ENCODE measurements at places on chromosomes 12 and 14.
A peak's percentile ranks its signal among the peaks of the same experiment; 100 is the strongest.

- DNase-seq, result no peak
These were observed 26.2 kb downstream of the LGR5 start for GRCh38 chr12:71465796-71466195.

- DNase-seq, result peak; percentile 20
These were observed 64.1 kb upstream of the OTX2 start for GRCh38 chr14:56874375-56874774.

DNA sequence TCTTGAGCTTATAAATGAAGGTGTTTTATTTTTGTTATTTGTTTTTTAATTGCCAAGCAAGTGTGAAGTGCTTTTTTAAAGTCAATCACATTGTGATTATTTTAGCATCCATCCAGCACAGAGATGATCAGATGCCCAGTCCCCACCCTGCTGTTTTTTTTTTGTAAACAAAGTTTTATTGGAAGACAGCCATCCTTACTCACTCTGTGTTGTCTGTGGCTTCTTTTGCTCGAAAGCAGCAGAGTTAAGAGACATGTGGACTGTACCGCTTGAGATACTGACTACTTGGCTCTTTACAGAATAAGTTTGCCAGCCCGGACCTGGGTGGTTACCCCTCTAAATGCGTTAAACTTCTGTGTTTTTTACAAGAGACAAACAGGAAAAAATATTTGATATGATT is 30.9 kb upstream of the AMN start:
- DNase-seq, result no peak

GRCh38 chr12:63795032-63795687 is 15.5 kb downstream of the RXYLT1 start:
- no peak for DNase-seq

DNA sequence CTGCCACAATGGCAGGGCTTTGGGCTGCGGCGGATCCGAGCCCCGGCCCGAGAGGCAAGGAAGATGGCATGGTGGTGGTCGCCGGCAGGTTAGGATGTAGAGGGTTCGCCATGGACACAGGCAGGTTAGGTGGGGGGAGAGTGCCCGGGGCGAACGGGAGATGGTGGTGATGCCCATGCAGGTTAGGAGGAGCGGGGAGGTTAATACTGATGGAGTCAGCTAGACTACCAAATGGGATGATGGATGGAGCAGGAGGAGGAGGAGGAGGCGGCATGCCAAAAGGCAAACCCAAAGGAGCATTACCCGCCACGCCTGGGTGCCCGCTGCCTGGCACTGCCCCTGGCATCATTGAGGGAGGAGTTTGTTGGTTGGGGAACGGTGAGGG is 6.2 kb downstream of the MYL6 start:
- no peak for DNase-seq

- DNase-seq, result no peak
These were observed 505 bp downstream of the BCL2L2 start for GRCh38 chr14:23307146-23307530.

DNA sequence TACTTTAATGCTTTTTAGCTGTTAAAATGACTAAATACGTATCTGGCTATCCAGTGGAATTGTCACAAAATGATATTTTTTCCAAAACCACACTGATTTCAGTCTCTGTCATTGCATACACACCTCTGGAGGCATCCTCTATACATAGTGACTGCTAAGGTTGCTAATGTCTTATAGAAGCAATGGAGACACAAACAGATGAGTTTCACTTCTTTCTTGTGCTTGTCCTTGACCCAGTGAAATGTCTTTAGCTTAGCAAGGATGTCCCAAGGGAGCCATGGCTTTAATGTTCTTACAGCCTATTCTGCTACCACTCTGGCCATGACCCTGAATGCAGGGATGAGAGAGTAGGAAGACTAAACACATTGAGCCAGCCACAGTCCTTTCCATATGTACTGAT is 90.3 kb downstream of the TPH2 start:
- no peak for DNase-seq

GRCh38 chr14:42159138-42159537 is 552.5 kb downstream of the LRFN5 start:
- no peak for DNase-seq

DNA sequence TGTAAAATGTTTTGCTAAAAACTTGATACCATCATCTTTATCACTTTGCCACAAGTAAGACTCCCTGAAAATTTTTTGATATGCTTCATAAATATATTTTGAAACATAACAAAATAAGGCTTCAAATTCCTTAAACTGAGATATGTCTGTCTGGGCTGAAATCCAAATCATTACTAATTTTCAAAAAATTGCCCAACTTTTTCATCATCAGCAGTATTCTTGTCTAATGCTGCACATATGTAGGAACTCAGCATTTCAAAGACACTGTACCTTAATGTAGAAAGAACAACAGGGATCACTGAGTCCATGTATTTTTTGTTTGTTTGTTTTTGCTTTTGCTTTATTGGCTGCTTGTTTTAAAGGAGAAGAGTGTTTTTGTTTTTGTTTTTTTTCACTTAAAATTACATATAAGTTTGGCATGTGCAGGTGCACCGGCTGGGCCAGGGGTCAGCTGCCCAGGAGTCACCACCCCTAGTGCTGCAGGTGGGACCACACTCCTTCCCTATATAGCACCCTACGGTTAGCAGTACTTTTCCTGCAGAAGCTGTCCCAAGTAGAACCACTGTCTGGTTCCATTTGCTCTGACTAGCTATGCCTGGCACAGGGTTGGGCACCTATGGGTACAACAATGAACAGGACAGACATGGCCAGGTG is 231.2 kb downstream of the PIK3C2G start:
- DNase-seq, result no peak

Measured in activated CD8-positive, alpha-beta T cell treated with anti-CD3 and anti-CD28 coated beads, Interleukin-2, amount 10 ng/mL, durations not matched to agents 7 days and 5 days (primary cell).